ENCODE measurements at places on chromosomes 3 and 15.

DNA sequence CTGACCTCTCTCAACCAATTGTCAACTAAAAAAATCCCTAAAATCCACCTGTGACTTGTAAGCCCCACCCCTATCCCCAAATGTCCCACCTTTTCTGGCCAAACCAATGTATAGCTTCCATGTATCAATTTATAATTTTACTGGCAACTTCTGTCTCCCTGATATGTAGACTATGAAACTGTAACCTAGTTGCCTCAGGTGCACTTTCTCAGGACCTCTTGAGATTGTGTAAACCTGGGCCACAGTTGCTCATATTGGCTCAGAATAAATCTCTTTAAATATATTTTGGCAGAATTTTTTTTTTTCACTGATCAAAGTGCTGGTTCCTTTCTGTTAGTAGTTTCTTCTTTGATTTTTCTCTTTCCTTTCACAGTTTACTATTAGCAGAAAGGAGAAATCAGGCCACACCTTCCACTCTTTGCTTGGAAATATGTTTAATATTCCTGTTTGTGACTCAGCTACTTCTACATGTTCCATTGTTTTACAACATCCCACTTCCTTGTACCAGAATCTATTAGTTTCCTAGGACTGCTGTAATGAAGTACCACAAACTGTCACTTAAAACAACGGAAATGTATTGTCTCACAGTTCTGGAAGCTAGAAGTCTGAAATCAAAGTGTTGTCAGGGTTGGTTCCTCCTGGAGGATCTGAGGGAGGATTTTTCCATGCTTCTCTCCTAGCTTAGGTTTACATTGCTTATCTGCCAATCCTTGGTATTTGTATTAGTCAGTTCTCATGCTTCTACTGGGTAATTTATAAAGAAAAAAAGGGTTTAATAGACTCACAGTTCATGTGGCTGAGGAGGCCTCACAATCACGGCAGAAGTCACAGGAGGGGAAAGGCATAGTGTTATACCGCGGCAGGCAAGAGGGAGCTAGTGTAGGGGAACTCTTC is 801.2 kb upstream of the ARPP21 start:
- DNase-seq = no peak

DNA sequence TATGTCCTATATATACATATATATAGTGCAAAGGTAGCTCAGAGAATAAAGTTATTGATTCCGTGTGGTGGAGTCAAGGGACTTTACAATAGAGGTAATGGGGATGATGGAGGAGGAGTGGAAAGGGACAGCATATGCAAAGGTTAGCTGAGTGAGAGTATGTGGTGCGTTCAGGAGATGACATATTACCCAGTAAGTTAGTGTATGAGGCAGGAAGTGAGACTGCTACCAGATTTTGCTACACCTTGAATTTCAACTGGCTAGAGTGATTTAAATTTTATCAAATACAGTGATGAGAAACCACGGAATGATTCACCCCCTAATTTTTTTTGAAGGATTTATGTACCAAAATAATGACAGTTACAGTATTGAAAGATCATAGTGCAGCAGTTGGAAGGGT is 2.8 kb downstream of the ACTL6A start:
- DNase-seq = peak; percentile 4

DNA sequence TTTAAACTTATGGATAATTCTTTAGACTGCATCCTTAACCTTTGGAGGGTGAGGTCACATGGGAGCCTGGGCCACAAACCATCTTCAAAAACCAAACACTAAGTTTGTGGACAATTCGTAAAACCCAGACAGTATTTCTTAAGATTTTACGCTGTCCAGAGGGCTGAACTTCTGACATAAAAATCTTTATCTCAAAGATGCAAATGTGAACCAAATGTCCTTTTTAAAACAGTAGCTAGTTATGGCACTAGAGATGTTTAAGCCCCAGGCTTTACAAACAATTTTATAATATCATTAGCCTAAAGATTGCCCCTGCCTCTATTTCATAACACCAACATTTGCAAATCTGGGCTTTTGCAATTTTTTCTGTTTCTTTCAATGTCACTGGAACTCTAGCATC is 287.2 kb downstream of the SATB1 start:
- DNase-seq = no peak

DNA sequence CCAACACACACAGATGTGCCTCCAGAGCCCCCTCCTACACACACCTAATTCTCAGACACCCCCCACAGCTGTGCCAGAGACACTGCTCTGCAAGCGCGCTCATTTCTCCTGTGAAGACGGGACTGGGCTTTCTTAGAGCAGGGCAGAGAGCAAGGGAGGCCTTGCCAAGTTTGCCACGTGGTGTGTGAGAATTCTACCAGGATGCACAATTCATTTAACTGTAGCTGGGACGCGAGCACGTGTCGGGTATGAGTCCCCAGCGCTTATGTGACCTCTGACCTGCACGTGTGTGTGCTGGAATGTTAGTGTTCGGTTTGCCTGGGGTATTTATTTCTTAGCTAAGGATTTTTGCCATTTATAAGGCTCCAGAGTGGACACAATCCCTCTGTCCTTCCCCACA is 37.0 kb downstream of the FEM1B start:
- DNase-seq = no peak

DNA sequence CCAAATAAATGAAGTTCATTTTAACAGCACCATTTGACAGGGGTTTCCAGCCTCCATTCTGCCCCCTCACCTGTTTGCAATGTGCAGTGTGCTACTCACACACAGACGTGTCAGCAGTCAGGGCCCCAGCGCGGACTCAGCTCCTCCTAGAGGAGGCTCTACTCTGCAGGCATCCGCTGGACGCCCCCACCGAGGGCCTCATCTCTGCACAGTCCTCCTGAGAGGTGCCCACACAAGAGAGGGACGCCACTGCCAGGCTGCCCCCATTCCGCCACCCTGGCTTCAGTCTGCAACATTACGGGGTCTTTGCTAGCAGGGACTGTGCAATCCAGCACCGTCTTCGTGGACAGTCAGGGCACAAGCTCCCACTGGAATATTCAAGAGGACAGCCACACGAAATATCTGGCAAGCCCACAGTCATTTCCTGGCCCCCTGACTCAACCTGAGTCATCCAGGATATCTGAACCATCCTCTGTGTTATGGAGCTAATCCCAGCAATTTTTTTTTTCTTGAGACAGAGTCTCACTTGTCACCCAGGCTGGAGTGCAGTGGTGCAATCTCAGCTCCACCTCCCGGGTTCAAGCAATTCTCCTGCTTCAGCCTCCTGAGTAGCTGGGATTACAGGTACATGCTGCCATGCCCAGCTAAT is 255.0 kb downstream of the OCA2 start:
- DNase-seq = peak; percentile 6

GRCh38 chr15:67004142-67004541 is 61.3 kb upstream of the SMAD3 start:
- no peak for DNase-seq

- DNase-seq = peak; percentile 54
Measured at GRCh38 chr3:190026154-190026553, 94.5 kb downstream of the P3H2 start.

DNA sequence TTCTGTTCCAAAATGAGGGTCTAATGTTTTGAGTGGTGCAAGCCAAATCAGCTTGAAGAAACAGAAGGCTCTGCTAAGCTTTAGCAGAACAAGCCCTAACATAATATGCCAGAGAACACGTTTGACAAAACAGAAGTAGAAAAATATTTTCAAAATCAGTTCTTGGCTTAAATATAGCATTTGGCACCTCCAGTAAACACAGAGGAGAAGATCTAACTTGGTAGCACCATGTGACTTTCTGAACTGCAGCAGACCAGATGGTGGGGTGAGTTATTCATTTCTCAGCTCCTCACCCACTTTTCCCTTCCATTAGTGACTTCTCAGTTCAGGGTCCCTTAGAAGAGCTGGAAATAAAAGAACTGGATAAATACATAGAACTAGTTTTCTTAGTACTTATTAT is 395.8 kb downstream of the MAGI1 start:
- no peak for DNase-seq

- no peak for DNase-seq
Measured at GRCh38 chr3:111968319-111969054, 10.3 kb upstream of the ABHD10 start.

DNA sequence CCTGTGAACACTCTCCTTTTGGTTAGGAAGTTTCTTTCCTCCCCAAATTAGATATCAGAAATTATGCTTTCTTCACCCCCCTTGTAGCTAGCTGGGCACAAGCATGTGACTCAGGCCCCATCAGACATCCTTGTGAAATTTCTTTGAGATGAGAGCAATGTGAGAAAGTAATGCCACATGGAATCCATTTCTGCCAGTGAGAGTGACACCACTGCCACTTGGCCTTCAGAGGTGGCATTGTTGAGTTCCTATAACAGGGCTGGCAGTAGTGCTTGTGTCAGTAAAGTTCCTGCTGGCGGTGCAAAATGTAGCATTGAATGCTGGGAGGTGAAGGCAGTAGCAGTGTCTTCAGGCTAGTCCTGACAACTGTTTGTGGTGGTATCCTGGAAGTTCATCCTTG is 80.7 kb upstream of the ZNF280D start:
- DNase-seq = no peak

DNA sequence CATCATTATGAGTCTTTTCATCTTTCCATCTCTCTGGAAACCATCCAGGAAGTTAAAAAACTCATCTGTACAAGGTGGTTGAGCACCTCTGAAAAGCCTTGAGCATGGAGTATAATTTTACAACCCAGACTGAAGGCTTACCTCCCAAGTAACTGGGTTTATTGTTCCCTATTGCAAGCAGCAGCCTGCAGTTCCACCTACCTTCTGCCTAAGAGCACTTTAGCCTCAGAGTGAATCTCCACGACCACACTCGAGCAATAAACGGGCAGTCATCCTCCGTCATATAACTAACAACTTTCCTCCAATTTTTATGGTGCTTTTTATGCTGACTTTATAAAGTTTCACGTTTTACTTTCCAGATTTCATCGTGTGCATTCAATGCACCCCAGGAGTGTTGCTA is 32.8 kb downstream of the OSBPL10 start:
- no peak for DNase-seq

GRCh38 chr3:143902210-143902609 is 53.9 kb upstream of the SLC9A9 start:
- no peak for DNase-seq

- no peak for DNase-seq
Measured at GRCh38 chr3:22419261-22419660, 668.3 kb upstream of the ZNF385D start.

GRCh38 chr15:35725353-35725752 is 179.4 kb upstream of the DPH6 start:
- DNase-seq = peak; percentile 42

- DNase-seq = no peak
Measured at GRCh38 chr15:90593499-90594158, 63.9 kb downstream of the CRTC3 start.

DNA sequence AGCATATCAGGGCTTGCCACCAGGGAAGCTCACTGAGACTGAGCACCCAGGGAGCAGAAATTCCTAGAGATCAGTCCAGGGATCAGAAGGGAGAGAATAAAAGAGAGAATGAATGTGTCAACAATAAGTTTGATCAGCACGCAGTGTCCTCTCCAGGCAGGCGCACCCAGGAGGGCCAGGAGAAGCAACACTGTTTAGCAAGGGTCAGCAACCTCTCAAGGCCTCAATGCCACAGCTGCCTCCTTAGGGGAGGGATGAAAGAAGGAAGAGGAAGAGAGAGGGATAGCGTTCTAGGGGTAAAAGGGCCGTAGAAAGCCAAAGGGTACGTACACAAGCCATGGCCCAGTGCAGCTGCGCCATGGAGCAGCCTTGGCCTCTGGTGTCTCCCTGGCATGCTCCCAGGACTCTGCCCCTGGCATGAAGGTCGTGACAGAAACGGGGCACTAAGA is 399.8 kb downstream of the SHQ1 start:
- no peak for DNase-seq

DNA sequence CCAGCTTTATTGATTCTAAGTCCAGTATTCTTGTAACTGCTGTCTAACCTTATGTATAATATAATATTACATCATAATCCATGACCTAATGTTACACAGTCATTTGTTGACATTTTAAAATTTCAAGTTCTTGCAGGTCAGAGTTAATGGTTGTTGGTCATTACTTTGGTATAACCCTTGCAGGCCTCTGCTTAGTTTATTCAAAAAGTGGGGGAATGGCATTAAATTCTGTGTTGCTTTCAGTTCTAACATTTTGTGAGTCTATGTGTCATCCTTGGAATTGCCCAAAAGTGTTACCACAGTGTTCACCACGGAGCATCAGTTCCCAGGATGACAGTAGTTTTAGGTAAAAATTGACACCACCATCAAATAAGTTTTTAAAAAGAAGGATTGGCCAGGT is 174.8 kb upstream of the BCL6 start:
- no peak for DNase-seq

DNA sequence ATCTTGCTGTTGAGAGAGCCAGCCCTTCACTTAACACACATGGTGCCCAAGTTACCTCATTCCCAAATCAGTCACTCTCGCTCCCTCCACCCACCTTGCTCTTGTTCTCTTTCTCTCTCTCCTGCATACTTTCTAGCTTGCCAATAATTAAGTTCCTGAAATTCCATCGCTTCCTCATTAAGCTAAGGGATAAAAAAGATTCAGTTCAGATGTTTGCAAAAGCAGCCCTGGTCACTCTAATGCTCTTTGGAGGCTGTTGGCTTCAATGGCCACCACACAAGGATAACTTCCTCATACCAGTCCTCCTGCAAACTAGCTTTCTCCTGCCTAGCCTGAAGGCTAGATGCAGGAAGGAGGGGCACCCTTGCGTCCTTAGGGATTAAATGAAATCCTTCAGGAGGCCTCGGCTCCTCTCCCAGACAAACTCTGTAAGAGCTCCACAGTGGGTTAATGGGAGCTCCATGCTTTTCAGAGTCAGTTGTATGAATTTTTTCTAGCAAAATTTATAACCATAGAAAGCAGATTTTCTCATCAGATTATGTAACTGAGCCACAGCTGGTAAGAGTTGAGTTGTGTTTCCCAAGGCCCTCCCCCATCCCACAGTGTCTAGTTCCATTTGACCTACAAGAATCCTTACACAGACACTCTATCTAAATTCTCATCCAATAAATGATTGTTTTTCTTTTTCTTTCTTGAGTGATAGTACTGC is 176.6 kb upstream of the TRIM42 start:
- DNase-seq = no peak

GRCh38 chr3:122353215-122353614 is 28.2 kb downstream of the CSTA start:
- peak; percentile 75 for DNase-seq

DNA sequence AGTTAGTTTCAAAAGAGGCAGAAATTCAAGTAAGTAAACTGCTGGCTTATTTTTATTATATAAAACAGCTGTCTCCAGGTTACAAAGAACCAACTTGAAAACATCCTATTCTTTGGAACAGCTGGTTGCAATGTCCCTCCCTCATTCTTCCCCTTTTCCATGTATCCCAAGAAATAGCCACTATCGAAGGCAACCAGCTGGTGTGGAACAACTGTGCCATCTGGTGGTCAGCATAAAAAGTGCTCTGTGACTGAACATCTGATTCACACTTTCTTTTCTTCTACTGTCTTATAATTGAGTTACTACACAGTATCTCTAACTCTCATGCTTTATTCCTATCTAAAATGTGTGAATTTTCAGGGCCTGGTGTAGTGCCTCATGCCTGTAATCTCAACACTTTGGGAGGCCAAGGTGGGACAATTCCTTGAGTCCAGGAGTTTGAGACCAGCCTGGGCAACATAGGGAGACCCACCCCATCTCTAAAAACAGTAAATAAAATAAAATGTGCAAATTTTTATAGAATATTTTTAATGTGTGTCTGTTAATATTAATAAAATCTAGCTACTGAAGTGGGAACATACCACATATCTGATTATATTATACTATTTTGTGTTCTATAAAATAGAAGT is 9.6 kb downstream of the OSBPL11 start:
- DNase-seq = peak; percentile 37

All from mammary epithelial cell (primary cell).